SJCRH30 (cell line): ENCODE measurements at places on chromosomes 16 and 17. TPM values are rescaled to one million over a fixed set of nuclear protein-coding genes. Genes with fewer than 3 reads are reported as not detected.
A peak's percentile ranks its signal among the peaks of the same experiment; 100 is the strongest.

- DNase-seq, result no peak
These were observed 161.9 kb upstream of the NOL11 start for GRCh38 chr17:67555855-67556254.

Gene KRT24
- not detected in 2 replicates for total RNA-seq

GRCh38 chr16:21684199-21684598 lies 20.4 kb downstream of the OTOA start:
- peak; percentile 66 for DNase-seq

DNA sequence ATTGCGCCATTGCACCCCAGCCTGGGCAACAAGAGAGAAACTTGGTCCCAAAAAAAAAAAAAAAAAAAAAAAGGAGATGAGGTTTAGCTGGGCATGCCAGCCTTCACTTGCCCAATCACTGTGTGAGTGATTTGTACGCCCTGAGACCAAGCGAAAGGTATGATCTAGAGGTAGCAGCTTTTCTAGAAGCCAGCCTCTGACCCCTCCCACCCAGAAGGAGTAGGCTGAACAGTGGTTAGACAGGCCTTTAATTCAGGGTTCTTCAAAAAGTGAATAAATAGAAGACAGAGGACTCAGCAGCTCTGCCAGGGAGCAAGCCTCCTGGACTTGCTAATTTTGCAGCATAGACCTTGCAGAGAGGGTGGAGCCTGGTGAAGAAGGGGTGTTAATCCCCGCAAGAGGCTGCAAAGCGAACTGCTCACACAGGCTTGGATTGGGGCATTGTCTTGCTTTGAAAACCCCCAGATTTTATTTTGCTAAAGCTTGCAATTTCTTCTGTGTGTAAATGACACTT lies 7.1 kb upstream of the CYTH1 start:
- no peak for DNase-seq

GRCh38 chr16:30493941-30494488 lies 21.5 kb downstream of the ITGAL start:
- peak; percentile 37 for DNase-seq

DNA sequence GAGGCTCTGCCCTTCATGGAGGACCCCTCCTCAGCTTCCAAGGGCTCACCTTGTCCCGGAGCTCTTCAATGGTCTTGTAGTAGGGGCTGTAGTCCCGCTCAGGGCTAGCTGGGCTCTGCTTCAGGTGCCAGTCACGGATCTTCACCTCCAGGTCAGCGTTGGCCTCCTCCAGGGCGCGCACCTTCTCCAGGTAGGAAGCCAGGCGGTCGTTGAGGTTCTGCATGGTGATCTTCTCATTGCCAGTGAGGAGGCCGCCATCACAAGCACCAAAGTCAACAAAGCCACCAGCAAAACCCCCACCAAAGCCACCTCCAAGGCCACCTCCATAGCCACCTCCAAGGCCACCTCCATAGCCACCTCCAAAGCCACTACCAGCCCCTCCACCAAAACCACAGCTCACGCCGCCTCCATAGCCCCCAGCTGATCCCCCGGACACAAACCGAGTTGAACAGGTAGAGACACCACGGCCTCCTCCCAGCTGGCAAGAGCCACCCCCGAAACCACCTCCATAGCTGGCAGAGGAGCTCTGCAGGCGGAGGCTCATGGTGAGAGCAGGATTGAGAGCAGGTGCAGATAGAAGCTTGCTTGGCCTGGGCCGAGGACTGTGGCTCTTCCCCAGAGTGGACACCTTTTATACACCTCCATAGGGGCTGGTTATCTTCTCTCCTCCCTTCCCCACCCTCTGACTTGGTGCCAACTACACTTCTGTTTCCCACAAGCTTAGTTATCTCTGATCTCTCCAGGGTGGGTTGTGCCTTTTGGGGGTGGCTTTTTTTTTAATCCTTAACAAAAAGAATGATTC lies at the start of gene KRT13:
KRT13 (minus strand) TSS at position 606 of the 802 bp plus-strand sequence; CDS start at position 544, 62 bp downstream.
- DNase-seq, result no peak

GRCh38 chr16:23856251-23856709 lies 20.5 kb downstream of the PRKCB start:
- DNase-seq, result no peak

DNA sequence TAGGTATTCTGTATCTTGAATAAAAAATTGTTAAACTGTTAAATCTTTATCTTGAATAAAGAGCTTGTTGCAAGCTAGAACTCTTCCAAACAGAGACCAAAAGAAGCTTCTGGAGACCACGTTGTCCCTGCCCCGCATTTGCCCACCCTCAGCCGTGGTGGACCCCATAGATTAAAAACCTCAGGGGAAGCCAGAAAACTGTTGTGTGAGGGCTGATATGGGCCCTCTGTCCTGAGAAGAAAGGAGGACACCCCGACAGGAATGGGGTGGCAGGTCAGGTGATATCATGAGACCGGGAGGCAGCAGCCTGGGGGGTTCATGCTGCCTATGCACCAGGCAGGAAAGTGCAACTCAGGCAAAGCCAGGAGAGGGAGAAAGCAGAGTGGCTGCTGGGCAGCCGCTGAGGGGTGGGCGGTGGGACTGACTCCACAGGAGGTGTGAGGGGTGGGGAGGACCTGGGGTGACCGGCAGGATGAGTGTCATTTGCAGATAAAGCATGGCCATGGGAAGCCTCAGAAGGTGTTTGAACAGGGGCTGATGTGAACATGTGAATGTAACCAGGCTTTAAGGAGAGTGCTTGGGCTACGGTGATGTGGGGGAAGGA lies 147.8 kb downstream of the IRF8 start:
- no peak for DNase-seq

Gene TP53TG3F
- total RNA-seq, result 0.16 TPM in 1 of 2 replicates, not detected in the other

DNA sequence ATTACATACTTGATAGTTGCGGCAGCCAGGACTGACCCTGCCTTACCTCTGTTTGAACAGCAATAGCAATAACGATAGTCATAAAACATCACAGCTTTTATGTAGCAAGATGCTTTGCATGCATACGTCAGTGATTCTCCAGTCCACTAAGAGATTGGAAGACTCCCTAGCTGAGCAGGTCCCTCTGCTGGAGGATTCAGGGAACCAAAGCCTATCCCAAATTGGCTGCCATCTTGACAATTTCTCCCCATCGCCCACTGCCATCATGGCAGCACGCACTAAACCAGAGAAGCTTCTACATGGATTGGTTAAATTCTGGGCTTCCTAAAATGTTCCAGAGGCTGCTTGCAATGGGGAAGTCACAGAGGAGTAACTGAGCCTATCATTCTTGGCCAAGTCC lies 360.6 kb upstream of the XYLT1 start:
- no peak for DNase-seq

Gene PRAC1
- not detected in 2 replicates for total RNA-seq

DNA sequence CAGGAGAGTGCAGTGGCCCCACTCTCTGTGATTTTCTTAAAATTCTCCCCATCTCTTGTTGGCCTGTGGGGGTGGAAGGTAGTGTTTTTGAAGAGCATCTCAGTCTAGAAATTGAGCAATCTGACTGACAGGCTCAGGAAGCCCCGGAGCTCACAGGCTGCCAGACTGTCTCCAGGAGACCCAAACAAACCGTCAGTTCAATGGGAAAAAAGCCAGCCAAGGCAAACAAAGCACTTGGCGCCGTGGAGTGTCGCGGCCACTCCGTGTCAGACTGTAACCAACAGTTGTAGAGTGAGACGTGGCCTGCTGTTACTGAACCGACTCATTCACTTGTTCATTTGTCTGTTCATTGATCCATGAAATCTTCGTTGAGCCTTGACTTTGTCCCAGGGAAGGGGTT lies 33.7 kb downstream of the RGS9 start:
- DNase-seq, result no peak

- DNase-seq, result no peak
These were observed 1.4 kb upstream of the FOXC2 start for GRCh38 chr16:86565181-86565631.

GRCh38 chr16:54027995-54028394 lies 258.6 kb downstream of the IRX3 start:
- no peak for DNase-seq

Gene DHRS7C
- total RNA-seq, result not detected in 2 replicates

- DNase-seq, result no peak
These were observed 33.3 kb downstream of the WFDC1 start for GRCh38 chr16:84327926-84328505.

DNA sequence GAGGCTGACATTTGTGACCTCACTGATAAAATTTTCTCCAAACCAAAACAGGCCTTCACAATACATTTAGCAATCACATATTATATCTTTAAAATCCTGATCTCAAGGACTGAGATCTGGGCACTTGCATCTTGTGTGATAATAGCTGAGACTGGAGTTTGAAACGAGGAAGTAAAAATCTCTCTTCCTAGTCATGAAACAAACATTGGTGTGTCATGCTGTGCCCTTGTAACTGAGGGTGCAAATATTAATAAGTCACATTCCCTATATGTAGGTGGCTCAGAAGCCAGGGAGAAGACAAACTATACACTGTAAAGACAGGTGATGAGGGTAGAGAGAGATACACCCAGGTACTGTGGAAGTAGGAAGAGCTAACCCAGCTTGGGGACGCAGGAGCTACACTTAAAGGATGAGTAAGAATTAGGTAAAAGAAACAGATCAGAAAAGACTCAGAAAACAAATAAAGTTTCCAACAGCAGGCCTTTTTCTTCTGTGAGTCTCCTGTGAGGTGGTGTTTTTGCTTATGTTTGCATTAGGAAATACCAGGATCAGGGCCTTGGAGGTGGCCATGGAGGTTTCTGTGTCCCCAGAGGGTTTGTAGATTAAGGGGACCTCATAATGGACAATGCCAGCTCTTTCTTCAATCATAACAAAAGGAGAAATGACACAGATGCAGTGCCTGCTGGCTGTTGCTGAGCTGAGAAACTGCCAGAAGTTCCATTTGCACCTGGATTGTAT lies 335.7 kb downstream of the GRIN2A start:
- no peak for DNase-seq

Gene PRKCA
- 24.7 and 25.6 TPM in 2 replicates for total RNA-seq

Gene NTN3
- total RNA-seq, result 5.1 and 5.6 TPM in 2 replicates
